CD8-positive, alpha-beta T cell (primary cell): ENCODE measurements at places on chromosomes 13 and 19.

DNA sequence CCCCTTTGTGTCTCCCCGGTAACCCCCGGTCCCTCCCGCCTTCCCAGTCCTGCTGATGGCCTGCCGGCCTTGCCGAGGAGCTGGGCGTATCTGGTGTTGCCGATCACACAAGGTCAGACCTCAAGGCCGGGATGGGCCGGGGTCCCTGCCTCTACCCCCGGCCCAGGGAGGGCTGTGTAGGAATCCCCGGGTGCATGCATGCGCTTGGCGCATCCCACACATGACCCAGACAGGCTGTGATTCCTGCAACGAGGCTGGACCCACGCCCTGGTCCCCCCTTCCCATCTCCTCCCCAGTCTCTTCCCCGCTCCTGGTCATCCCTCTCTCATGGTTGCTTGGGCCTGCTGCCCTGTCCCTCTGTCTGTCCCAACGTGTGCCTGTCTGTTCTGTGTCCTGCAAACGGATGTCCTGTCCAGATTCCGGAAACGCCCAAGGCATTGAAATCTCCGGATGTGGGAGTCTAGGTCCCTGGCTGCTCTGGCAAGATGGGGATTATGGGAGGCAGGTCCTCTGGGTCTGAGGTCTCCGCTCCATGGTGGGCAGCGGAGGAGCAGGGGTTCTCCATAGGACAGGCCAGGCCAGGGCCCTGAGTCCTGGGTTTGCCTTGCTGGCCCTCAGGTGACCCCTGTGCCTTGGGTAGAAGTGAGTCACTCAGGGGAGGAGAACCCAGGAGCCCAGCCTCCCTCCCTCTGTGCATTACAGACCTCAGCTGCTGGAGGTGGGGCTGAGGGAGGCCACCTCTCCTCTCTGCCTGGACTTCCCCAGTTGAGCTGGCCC, 1.6 kb downstream of the PKN1 start:
- peak; percentile 52 for DNase-seq

GRCh38 chr19:4580021-4580901, 20.8 kb upstream of the SEMA6B start:
- DNase-seq = no peak

DNA sequence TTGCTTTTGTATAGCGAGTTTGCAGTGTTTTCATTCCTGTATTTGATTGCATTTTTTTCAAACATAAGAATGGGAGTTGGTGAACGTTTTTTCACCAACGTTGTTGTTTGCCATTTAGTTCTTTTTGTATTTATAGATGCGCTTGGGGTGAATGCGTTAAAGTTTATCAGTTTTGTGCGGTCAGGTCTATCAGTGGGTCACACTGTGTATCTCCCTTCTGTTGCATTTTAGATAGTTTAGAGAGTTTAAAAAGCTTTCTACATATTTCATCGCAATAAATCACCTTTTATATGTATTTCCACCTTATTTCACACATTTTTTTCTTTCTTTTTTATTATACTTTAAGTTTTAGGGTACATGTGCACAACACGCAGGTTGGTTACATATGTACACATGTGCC, 16.4 kb downstream of the OR7A5 start:
- no peak for DNase-seq

DNA sequence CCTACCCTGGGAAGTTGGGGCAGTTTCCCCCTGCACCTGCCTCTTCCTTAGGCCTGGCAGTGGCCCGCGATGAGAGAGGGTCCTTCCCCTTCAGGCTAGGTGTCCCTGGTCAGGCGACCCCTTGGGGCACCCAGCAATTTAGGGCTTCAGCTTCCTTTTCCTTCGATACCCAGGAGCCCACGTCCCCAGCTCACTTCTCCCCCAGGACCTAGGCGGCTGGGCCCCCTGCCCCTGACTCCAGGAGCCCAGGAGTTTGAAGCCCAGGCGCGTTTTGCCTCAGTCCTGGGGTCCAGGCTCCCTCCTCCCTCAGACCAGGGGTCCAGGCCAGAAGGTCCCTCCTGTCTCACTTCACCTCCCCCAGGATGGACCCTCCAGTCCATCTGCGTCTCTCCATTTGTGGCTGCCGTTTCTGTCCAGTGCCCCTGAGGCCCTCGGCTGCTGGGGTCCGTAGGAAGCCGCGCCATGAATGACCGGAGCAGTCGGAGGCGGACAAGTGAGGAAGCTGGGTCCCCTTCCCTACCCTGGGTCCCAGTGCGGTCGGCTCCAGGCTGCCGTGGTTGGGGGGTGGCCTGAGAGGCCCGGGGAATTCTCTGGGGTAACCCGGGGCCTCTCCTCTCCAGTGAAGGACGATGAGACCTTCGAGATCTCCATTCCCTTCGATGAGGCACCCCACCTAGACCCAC, 714 bp downstream of the CCDC106 start:
- no peak for DNase-seq

- no peak for DNase-seq
Measured at GRCh38 chr13:108263621-108264355, 5.7 kb upstream of the TNFSF13B start.

DNA sequence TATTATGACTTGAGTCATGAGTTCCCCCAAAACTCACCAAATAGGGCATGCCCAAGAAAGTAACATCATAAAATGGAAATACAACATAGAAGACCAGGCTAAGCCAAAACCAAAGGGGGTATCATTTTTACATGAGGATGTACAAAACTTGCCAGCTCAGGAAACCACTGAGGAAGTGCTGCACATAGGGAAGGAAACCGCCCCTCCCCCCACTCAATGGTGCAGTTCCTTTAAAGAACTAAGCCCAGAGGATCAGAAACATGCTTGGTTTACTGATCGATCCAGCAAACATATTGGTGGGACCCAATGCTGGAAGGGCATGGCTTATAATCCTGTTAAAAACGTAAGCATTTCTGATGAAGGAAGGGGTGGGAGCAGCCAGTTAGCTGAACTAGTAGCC, 4.2 kb upstream of the ZNF486 start:
- DNase-seq = no peak

- no peak for DNase-seq
Measured at GRCh38 chr13:36986462-36987240, 12.5 kb downstream of the ALG5 start.
